GM23248 (cell line): ENCODE measurements at places on chromosomes 11 and 22. TPM values are rescaled to one million over a fixed set of nuclear protein-coding genes. Genes with fewer than 3 reads are reported as not detected.

MGAT3 gene
- not detected in 2 replicates for polyA plus RNA-seq

- peak; percentile 79 for DNase-seq
Observed at GRCh38 chr11:65503949-65504673, 5.3 kb downstream of the MALAT1 start.

DNA sequence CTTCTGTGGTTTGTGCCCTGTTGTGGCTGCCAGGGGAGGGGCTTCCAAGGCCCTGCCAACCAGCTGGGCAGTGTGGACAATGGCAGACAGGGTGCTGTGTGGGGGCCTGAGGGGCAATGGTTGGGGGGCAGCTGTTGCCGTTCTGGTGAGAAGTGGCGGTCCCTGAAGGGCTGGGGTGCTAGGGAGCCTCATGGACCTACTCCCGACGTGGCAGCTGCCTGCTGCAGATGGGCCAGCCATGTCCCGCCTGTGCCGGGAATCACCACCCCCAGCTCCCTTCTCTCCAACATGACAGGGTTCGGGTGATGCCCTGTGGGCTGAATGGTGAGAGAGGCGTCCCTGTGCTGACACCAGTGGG lies 74.2 kb downstream of the KCNQ1 start:
- DNase-seq = no peak

DNA sequence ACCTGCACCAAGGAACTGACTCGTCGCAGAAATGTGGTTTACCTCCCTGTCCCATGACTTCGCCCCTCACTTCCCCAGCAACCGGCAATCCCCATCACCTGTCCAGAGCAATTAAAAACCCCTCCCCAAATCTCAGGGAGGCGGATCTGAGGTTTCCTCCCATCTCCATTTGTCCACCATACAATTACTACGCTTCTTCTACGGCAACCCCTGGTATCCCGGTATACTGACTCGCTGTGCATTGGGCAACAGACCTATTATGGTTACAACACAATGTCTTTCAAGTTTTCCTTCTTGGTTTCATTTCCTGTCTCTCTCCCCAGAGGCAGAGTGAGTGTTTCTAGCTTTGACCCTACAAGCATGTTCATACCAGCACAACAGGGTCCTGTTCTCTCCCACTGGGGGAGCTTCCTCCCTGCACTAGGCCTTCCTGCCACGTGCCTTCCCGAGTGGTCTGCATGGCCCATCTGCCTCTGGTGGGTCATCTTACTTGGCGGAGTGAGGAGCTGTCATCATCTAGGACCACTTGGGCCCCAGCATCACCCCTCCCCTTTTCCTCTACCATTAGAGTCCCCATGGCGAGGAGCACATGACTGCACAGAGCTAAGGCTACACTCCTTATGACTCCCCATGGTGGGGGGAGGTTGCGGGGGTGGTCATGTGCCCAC lies 30.3 kb upstream of the NAP1L4 start:
- DNase-seq = peak; percentile 88
